Endodermal cell (in vitro differentiated cells): ENCODE measurements at places on chromosomes 2 and 18.

GRCh38 chr2:215401896-215402379, 33.9 kb downstream of the FN1 start:
- no peak for DNase-seq

GRCh38 chr2:216426166-216426777, 14.0 kb downstream of the SMARCAL1 start:
- DNase-seq, result no peak

DNA sequence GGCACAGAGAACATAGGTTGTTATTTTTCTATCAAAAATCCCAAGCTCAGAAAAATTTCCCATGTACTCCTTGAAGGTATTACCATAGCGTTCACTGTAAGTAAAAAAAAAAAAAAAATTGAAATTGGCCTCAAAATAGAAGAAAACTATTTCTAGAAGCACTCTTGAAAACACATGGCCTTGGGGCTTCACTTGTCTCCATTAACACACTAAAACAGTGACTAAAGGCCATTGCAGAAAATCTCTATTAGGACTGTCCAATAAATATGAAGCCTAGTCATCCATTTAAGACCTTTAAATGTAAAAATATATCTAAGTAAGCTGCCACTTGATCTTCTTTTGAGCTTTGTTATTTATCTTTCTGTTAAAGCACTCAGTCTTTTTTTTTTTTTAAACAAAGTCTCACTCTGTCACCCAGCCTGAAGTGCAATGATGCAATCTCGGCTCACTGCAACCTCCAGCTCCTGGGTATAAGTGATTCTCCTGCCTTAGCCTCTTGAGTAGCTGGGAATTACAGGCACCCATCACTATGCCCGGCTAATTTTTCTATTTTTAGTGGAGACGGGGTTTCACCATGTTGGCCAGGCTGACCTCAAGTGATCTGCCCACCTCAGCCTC, 35.8 kb downstream of the CCDC68 start:
- no peak for DNase-seq

DNA sequence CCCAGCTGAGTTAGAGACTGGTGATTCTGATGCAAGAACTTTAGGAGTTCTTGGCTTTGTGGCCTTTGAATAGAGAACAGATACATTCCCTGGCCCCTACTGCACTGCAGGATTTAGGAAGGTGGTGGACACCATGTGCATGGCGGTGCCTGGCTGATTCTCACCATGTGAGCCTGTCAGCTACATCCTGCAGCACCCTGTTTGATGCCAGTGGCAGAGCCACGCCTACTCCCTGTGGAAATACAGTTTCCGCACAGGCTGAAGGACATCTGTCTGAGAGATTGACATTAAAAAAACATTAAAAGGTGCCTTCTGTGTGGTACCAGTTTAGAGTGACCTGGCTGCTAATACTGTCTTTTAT, 50.0 kb downstream of the KCNE4 start:
- DNase-seq, result no peak

GRCh38 chr2:207115715-207116364, 49.9 kb downstream of the KLF7 start:
- DNase-seq, result no peak

DNA sequence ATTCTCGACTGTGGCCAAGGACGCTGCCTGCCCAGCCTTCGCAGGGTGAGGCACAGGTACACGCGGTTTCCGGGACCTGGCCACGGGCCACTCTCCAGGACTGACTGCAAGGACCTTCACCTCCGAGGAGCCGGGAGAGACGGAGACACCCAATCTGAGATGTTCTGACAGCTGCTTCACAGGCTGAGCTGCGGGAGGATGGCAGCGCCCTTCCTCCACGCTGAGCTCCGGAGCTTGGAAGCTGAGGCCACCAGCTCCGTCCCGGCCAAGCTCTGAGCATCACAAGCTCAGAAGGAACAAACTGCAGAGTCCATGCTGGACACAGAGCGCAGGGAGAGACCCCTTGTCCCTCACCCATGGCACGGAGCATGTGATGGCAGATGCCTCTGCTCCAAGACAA, 71.1 kb upstream of the CTDP1 start:
- DNase-seq, result no peak

GRCh38 chr2:159515441-159515840, 100.9 kb downstream of the BAZ2B start:
- no peak for DNase-seq

GRCh38 chr2:201128933-201129505, 13.1 kb downstream of the CFLAR start:
- no peak for DNase-seq

DNA sequence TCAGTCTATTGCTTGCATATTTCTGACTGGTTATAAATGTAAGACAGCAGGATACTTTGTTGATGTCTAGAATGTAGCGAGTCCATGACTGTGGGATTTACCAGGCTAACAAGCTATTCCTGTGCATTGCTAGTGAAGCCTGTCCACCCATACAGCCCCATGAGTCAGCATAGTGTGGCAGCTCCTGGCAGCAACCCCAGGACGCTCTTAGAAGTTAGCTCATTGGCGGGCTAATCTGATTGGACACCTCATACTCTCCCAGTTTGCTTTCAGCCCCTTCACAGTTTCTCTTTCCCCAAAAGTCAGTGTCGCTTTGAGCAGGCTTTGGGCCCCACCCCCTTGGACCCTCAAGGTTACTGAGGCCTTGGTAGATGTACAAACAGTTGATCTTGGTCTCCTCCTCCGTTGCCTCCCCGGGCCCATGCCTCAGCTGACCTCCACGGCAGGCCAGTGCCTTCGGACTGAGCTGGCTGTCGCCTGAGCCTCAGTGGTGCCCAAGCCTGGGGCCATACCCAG, 48.0 kb downstream of the COA5 start:
- DNase-seq, result no peak

DNA sequence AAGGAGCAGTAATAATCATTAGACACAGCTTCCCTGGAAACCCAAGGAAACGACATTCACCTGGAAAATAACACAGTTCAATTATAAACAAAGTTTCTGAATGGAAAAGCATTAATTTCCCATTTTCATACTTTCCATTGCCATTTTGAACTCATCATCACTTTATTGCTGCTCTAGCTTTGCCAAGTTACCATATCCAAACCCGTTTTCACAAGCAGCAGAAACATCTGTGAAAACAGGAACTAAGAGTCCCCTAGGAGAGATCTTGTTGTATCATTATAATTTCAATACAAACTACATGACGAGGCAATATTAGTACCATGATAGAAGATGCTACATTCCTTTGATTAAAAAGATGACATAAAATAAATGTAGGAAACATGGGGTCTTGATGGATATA, 597.0 kb upstream of the NRXN1 start:
- DNase-seq, result no peak

- DNase-seq, result no peak
Observed at GRCh38 chr2:233448575-233448974, 94.3 kb downstream of the DGKD start.

DNA sequence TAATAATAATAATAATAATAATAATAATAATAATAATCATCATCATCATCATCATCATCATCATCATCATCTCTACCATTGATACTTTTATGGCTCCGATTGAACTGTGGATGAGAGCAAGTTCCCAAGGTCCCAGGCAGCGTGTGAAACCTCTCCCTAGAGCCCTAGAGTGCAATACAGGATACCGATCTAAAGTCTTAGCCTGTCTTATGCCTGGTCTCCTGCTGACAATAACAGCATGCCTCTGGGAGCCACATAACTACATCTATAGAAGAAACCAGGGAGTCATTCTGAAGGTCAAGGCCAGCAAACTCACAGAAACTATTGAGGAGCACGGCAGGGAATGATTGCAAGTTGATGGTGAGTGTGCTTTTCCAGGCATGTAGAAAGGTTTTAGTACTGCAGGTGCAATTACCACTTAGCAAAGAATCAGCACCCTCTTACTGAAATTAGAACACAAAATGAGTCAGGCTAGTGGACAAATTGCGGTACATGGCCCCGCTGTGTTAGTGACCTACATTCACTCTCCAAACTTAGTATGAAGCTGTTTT, 457.2 kb upstream of the CDH20 start:
- DNase-seq, result no peak

DNA sequence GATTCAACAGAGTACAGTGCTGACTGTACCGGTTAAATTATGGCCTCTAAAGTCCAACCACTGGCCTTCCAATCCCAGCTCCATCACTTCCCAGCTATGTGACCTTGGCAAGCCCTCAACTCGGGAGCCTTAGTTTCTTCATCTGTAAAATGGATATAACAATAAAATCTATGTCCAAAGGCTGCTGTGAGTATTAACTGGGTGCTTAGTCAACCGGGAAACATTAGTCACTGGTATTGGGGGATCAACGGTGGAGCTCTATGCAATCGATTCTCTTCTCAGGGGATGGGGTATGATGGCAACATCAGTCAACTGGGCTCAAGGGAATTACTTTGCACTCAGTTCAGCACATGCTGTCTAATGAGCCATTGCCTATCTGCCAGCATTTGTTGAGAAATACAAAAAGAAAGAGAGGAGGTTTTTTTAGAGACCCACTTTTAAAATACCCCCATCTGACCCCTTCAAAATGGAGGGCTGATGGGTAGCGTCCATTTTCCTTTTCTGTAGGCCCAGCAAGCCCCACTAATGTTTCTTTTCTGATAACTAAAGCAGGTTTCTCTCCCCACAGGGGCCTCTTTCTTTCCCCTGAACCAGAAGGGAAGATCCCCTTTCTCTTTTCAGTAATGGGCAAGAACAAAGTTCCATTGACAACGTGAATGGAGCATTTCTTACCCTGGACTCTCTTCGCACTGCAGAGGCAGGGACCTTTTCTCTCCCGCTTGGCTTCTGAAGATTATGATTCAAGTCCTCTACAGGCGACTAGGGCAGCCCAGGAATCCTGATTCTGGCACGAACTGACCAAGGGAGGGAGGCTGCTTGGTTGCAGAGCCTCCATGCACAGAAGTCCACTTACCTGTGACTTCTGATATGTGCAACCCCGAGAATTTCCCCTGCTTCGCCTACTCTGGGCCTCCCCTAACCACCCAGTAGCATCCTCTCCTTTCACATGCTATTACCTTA, 8.7 kb upstream of the AGFG1 start:
- no peak for DNase-seq

DNA sequence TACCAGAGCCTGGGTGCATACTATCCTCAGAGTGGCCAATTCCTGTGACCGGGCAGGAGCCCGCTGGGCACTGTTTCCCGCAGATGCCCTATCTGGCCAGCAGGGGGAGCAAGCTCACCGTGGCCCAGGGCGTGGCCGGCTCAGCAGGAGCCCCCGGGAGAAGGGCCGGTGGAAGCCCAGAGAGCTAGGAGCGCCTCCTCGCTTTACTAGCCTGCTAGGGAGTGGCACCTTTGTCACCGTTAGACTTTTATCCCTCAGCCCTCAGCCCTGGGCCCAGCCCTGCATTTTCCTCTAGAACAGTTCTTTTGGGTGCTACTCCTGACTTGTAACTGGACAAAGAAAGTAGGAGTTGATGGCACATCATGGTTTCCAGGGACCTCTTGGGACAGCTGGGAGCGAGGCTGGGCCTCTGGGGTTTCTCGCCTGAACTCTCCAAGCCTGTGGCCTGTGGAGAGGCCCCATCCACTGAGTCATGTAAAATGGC, 24.0 kb downstream of the TMEM177 start:
- DNase-seq, result peak; percentile 96

DNA sequence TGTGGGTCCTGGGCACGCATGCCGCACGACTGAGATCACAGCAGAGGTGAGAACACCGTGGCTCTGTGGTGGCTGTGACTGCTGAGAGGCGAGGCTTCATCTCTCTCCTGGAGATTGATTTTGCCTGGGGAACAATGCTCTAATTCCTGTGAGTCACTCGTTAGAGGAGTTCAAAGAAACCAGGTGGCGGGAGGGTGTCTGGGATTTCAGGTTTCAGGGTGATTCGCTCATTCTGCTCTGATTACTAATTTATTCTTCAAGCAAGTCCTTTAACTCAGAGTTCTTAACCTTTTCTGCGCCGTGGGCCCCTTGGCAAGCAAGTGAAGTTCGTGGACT, 56.3 kb downstream of the GLI2 start:
- DNase-seq, result peak; percentile 74
